ENCODE measurements at places on chromosomes 13 and 19.

- DNase-seq: no peak
Measured at GRCh38 chr19:20662421-20663105, 1.2 kb upstream of the ZNF626 start.

GRCh38 chr19:31058676-31059340, 290.4 kb downstream of the TSHZ3 start:
- no peak for DNase-seq

GRCh38 chr19:55173714-55174409, 6.2 kb downstream of the SYT5 start:
- DNase-seq: no peak

DNA sequence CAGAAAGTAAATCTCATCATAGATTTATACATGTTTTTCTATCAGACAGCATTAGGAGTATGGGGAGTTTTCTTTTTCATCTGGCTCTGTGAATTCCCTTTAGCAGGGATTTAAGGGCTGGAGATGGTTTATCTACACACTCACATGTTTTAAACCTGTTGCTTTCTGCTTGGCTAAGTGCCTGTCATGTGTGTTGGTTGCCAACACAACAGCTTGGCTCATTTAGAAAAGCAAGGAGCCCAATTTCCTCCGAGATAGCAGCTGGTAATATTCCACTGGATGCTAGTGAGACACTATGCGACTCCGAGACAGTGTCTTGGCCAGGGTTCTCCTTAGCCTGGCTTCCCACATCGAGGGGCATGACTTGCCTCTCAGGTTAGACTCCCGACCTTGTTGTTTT, 83.3 kb downstream of the KLF5 start:
- DNase-seq: no peak

DNA sequence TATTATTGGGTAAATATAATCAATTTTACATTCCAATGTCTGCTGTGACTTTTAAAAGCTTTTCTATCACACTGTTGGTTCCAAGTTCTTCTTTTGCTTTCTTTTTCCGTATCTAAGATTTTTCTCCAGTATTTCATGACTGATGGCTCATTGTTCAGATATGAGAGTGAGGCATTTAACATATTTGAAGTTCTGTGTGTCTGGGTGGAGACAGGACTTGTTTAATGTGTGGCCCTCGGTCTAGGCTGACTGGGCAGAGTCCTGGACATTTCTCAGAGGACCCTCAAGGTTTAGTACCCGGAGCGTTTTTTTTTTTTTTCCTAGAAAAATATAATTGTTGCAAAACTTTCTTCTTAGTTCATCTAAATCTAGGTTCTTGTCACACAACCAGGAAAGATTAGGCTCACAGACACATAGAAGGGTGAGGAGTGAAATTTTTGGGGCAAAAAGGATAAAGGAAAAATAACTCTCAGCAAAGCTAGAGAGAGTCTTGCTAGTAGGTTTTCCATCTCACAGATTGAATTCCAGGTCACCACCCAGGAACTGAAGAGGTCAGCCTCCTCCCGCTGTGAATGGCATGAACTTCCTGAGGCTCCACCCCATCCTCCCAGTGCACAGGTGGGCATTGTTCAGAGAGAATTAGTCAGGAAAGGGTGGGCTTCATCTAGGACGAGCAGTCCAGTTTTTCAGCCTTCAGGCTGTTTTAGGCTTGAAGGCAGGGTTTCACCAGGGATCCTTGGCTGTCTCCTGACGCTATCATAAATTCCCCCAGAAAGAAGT, 1002.4 kb upstream of the PCDH9 start:
- DNase-seq: no peak

GRCh38 chr13:74115133-74115532, 19.1 kb downstream of the KLF12 start:
- no peak for DNase-seq

DNA sequence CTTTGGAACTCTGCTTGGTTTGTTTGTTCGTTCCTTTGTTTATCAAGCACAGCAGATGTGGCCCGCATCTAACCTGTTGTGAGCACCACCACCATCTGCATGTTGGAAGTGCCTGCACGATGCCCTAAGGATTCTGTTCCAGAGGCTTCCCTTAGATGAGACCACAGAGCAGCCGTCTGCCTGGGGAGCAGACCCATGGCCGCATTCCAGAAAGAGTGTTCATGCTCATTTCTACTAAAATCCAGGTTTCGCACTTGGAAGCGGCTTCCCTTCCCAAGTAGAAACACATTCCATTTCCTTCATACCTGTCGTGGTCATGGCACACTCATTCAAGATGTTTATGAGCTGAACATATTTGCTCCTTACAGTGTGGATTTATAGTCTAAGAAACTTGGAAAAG, 27.2 kb downstream of the COL4A2 start:
- DNase-seq: no peak

GRCh38 chr13:48165063-48165462, 67.9 kb upstream of the ITM2B start:
- no peak for DNase-seq

- DNase-seq: no peak
Measured at GRCh38 chr13:27920677-27921420, 1.0 kb downstream of the PDX1 start.

DNA sequence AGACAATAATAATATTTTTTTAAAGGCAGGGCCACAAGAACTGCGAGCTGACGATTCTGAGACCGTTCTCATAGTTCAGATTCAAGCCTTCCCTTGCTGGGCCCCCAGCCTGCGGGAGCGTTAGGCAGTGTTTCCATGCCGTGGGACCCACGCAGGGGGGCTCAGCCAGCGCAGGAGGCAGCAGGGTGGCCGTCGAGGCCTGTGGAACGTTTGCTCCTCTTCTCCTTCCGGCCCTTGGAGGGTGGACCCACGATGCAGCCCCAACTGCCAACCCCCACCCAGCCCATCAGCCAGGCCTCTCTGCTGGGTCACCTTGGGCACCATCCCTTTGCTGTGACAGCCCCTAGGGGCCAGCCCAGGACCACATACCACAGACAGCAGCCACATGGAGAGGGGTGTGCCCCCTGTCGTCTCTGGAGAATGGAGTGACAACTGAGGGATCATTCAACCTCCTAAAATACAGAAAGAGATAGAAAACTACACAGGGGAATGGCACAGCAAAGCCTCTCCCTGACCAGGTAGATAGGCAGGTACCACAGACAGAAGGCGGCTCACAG, 46.8 kb downstream of the PDCD5 start:
- no peak for DNase-seq

- DNase-seq: no peak
Measured at GRCh38 chr19:13835791-13836723, 40.8 kb downstream of the ZSWIM4 start.

DNA sequence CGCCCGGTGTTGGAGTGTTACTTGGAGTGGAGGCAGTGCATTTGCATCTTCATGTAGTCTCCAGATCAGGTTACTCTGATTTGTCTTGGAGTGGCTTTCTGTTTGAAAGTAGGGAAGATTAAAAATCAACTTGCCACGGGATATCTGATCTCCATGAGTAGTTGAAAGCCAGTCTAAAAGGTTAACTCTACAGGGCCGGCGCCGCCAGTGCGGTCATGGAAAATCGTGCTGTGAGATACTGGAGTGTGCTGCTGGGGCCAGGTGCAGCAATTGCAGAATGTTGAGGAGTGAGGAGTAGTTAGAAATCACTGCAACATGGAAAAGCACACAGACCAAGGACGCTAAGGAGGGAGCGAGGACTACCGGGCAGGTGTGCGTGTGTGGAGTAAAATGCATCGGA, 175.0 kb downstream of the STK24 start:
- no peak for DNase-seq

- DNase-seq: no peak
Measured at GRCh38 chr13:38382946-38383345, 33.3 kb downstream of the UFM1 start.

DNA sequence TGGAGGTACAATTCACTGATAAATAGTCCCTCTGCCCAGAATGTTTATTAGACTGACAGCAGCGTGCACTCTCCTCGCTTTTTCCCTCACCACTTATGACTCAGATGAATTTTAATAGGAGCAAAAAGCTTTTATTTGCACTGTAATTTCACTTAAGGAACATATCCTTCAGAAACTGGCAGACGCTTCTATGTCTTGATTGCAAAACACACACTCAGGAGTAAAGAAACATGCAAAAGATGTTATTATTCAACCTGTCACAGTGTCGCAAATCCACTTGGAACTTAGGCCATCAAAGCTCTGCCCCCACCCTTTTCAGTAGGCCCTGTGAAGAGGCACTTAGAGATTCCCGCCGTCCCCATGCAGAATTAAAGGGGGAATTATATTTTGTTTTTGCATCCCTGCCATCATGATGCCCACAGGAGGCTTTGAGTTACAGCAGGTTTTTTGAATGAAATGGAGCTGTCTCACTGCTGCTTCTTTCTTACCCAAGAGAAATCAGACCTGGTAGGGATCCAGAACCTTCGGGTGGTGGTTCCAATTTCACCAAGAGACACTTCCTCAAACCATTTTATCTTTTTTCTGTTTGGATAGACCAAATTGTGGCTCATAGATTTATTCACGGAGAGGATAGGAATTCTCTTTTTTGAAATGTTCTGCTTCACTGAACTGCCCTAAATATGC, 74.5 kb downstream of the GGACT start:
- no peak for DNase-seq

DNA sequence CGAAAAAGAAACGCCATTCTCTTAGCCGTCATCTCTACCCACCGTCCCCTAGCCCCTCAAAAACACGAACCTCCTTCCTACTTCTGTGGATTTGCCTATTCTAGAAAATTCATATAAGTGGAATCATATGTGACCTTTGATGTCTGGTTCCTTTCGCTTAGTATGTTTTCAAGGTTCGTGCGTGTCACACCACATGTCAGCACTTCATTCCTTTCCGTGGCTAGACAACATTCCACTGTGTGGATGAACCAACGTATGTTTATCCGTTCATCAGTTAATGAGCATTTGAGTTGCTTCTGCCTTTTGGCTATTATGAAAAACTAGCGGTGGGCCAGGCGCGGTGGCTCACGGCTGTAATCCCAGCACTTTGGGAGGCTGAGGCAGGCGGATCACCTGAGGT, 14.0 kb upstream of the PPP1R12C start:
- no peak for DNase-seq

DNA sequence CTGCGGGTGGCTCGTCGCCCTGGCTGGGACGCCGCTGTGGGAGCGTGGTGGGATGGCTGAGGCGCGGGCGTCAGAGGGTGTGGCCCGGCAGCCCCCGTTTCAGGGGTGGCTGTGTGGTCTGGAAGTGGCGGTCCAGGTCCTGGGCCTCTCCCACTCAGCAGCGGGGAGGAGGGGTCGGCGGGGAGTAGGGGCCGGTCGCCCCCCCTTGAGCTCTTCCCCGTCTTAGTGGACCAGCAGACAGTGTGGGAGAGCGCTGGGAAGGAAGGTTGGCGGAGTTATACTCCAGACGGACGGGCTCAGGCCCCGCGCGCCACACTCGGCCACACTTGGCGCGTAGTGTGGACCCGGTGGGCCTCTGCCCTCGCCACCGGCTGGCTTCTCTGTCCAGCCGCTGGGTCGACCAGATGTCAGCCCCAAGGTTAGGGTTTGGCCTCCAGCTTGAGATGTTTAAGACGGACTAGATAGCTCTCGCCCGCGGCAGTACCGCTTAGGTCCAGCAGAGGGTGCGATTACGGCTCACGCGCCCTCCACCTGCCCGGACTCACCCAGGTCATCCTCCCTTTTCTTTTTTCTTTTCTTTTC, 21.7 kb upstream of the ZNF429 start:
- peak; percentile 31 for DNase-seq

DNA sequence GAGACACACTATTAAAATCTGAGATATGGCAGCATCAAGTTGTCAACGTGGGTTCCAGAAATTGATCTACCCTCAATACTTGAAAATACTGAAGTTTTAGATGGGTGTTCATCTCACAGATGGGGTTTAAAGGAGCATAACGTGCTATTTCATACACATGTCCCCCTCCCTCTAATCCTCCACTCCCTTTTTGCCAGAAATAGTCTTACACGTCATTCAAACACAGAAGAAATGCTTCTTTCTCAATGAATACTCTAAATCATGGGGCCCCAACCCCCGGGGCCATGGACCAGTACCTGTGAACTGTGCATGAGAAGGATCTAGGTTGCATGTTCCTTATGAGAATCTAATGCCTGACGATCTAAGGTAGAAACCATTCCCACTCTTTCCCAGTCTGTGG, 19.6 kb downstream of the KLF12 start:
- no peak for DNase-seq

DNA sequence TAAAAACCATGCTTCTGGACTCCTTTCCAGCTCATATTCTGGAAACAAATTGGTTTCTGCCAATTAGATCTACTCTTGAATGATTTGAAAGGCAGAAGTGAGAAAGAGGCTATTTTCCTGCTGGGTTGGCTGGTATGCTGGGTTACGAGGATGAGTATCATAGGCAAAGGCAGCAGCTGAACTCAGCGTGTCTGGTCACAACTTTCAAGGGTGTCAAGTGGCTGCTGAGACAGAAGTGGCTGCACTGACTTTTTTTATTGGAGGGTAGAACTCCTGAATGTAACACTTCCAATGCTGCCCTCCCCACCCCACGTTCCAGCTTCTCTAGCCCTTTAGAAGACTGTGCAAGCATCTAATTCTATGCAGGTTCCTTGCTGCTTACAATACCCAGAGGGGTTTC, 8.3 kb upstream of the DZIP1 start:
- no peak for DNase-seq

DNA sequence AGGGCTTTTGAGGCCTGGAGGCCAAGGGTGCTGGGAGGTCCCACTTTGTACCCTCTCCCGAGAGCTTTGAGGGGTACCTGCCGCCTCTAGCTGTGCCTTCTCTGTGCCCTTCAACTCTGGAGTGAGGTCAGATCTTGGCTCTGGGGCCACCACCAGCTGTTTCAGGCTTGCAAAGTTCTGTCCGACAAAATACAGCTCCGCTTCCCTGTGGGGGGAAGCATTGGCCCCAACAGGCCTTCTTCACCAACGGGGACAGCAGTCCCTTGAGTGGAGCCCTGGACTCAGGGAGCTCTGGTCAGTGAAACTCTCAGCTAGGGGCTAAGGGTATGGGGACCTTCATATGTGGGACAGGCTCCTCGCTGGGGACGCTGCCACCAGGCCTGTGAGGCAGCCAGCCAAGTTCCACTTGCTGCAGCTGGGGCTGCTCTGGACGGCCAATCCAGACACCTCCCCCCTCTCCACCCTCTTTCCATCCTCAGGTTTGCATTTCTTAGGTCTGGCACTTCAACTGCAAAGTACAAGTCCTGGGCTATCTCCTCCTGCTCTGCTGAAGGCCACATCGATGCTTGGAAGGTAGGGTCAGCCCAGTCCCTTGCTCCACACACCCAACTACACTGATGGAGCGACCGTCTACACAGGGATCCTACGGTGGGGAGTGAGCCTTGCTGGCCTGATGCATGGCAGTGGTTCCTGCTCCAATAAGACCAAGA, 46.8 kb downstream of the C13orf46 start:
- no peak for DNase-seq

DNA sequence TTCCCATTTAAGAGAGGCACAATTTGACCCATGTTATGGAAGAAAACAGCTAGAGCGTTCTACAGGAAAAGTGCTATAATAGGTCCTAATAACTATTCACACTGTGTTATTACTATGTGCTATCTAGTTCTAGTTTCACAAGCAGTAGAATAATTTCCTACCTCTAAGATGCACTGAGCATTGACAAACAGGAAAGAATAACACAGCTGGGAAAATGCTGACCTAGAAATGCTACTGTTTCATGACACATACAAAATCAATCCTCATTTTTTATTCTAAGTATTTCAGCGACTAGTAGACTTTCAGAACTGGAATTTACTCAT, 259.5 kb downstream of the ITGBL1 start:
- DNase-seq: no peak

All from activated T-helper 1 cell treated with anti-CD3 and anti-CD28 coated beads, Interleukin-2, amount 50 U/mL, for 16 hours (primary cell).